NCI-H1105 (cell line): ENCODE measurements at places on chromosomes 2 and 18.
A peak's percentile ranks its signal among the peaks of the same experiment; 100 is the strongest.

- DNase-seq = no peak
Measured at GRCh38 chr18:12239431-12239830, 14.7 kb upstream of the CIDEA start.

GRCh38 chr2:235270956-235271355, 222.9 kb upstream of the AGAP1 start:
- no peak for DNase-seq

DNA sequence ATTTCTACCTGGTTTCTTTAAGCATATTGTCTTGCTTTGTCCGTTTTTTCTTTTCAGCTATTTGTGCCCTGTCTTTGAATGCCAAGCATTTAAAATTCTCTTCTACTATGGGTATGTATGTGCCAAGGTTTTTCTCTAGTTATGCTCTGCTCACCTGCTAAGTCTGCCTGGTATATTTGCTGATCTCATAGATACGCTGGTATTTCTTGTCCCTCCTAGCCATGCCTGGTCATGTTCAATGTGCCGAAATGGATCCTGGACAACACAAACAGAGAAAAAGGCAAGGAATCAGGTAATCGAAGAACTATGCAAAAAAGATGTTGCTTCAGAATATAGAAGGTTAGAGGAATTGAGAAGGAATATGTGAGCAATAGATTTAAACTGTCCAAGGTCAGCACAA, 14.9 kb upstream of the KDM3A start:
- DNase-seq = no peak

DNA sequence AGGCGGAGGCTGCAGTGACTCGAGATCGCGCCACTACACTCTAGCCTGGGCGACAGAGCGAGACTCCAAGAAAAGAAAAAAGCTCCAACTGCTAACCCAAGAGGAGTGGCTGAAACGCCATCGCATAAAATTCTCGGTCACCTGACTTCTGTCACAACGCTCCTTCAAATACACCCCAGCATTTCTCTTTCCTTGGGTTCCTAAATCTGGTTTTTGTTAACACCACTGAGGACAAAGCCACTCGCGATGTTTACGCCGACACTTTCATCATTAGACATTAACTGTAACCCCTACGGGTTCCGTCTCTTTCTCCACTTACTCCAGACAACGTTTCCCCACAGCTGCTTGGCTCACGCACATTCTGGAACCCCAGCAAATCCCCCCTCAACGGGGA, 679 bp downstream of the CLK1 start:
- no peak for DNase-seq

- DNase-seq = no peak
Measured at GRCh38 chr18:26642440-26643348, 94.3 kb upstream of the KCTD1 start.

- DNase-seq = no peak
Measured at GRCh38 chr2:208025814-208026184, 472 bp upstream of the PLEKHM3 start.

DNA sequence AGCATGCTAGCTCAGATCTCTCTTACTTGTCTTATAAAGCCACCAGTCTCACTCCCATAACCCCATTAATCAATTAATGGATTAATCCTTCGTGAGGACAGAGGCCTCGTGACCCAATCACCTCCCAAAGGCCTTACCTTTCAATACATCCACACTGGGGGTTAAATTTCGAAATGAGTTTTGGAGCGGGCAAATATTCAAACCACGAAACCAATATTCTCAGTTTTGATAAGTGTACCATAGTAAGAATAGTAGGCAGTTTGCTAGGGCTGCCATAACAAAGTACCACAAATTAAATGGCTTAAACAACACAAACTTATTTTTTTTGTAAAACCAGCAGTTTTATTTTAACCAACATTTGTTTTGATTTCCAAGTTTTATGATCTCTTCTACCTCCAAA, 15.2 kb downstream of the HIBCH start:
- no peak for DNase-seq

DNA sequence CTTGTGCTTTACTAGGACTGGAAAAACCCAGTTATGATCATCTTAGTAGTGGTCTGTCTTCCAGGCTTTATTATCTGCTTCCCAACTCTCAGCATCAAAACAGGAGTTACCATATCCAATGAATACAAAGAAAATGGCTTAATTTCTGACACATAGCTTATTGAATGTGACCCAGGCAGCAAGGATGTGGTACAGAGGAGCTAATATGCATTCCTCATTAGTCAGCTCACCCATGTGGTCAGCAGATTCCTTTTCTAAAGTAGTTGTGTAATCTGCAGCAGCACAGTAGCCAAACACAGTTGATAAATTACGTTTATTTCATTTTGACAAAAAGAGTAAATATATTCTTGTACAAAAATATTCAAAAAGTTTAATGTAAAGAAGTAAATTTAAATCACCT, 43.6 kb downstream of the TSPYL6 start:
- no peak for DNase-seq

- no peak for DNase-seq
Measured at GRCh38 chr2:84816426-84817026, 64.4 kb downstream of the TRABD2A start.

DNA sequence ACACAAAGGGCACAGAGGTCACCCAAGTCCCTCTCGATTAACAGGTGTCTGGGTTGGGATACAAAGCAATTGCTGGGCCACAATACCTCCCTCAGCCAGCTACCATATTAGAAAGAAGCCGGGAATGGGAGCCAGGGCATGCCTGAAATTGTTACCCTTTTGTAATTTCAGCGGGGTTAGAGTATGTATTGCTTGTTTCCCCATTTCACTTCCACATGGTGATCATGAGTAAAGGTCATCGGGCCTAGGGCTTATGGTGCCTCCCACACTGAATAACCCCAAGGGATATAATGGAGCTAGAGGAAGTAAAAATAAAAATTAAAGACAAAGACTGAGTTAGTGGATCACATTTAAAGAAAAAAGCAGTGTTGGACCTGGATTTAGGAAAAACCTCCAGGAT, 437.2 kb upstream of the KLHL29 start:
- DNase-seq = no peak

GRCh38 chr18:44811572-44812125, 131.0 kb downstream of the SETBP1 start:
- no peak for DNase-seq

DNA sequence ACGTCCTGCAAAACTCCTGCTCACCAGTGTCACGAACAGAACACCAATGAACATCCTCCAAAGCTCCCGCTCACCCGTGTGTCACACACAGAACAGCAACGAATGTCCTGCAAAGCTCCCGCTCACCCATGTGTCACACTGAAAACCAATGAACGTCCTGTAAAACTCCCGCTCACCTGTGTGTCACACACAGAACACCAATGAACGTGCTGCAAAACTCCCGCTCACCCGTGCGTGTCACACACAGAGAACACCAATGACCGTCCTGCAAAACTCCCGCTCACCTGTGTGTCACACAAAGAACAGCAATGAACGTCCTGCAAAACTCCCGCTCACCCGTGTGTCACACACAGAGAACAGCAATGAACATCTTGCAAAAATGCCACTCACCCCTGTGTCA, 20.5 kb upstream of the FAM110C start:
- DNase-seq = no peak

DNA sequence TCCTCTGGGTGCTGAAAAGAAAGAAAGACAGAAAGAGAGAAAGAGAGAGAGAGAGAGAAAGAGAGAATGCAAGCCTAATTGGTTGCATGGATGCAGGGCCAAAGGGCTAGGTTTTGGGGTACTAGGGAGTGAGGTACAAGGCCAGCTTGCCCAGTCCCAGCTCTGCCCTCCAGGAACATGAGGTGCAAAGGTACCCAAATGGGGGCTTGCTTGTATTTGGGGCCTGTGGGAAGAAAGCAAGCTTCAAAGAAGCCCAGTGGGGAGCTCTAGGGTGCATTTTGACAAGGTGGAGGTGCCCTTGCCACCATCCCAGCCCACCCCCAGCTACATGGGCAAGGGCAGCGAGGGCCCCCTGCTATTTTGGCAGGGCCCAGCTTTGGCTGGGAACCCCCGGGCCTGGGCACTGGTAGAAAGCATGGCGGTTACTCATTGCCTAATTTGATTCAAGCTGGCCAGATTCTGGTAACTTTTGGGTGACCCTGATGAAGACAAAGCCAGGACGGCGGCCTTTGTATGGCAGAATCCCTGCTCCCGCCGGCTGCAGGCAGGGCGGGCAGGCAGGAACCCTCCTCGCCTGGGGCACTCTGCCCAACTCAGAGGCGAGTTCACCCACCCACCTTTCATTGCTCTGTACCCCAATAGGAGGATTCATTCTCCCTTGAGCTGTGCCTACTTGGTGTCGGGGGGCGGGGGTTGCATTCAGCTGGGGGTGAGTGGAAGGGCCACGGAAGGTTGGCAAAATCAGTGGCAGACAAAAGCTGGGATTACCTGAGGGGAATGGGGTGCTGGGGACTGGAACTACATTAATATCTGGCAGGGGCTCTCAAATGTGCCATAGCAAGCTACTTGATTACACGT, 537 bp upstream of the HOXD4 start:
- DNase-seq = no peak

- DNase-seq = peak; percentile 91
Measured at GRCh38 chr2:96816127-96816835, at the start of gene CNNM3. TSS of gene CNNM3 (plus strand) at chr2:96816268. CDS start at chr2:96816278, 10 bp downstream.

DNA sequence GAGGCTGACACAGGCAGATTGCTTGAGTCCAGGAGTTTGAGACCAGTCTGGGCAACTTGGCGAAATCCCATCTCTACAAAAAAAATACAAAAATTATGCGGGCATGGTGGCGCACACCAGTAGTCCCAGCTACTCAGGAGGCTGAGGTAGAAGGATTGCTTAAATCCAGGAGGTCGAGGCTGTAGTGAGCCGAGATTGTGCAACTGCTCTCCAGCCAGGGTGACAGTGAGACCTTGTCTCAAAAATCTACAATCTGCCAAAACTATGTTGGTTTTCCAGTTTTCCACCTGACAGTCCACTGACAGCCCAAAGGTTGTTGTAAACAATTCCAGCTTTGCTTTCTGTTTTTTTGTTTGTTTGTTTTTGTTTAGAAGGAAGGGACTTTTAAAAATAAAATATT, 51.3 kb downstream of the KCMF1 start:
- DNase-seq = no peak

DNA sequence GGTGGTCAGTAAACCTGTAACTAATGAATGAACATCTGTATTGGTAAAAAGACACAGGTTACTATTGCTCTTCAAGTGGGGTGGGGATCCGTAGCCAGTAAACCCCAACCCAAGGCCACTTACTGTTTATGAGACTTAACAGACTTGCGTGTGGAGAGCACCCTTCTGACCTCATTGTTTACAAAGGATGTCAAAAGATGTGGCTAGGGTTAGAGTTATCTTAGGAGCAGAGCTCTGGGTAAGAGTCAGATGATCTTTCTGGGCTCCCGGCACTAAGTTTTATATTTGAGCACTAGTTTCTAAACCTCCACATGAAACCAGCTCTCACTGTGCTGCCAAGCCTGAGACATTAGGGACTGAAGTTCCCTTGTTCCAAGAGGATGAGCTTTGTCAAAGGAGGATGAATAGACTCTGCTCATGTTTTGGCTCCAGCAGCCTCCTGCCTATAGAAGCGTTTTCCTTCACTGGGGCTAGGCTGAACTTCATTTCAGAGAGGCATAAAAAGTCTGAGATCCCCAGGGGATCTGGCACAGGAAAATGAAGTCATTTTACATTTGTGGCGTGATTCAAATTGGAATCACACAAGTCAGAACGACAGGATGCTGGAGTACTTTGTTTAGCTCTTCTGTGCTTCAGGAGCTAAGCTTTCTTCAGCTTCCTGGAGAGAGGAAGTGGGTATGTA, 403.1 kb upstream of the TRIB2 start:
- DNase-seq = no peak

DNA sequence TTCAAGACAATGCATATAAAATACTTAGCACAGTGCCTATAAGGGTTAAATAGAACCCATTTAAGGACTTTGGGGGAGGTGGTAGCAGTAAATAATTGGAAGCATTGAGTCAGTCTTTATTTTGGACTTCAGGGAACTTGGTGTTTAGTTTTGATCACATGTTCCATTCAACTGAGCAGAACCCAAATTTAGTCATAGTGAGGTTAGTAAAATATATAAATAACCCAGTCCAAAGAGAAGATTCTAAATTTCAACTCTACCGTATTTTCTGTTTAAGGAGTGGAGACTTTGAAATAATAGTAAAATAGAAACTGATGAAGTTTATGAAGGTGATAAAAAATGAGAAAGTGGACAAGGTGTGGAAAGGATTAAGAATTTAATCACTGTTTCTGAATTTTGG, 19.7 kb downstream of the TWSG1 start:
- DNase-seq = no peak

GRCh38 chr2:146777181-146777580, 1067.6 kb upstream of the ACVR2A start:
- DNase-seq = no peak

DNA sequence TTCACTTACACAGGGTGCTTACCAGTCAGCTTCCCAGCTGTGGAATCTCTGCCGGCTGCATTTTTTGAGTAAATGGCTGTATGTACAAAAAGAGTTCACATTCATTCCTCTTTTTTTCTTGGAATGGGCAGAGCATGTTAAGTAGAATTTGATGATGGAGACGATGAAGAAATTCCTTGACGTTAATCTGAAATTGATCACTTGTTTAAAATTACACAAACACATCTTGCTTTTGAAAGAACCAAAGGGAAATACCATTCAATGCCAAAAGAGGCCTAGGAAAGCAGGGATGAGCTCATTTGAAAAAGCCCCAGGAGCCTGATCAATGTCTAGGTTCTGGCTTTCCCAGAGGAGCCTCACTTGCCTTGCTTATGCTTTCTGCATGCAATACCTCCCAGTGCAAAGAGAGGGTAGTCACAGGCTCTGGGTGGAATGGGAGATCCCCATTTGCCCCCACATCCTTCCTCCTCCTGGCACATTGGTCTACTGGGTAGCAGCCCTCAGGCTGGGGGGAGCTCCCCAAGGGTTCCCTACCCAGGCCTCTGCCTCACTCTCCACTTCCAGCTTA, 12.3 kb upstream of the SMAD7 start:
- no peak for DNase-seq

DNA sequence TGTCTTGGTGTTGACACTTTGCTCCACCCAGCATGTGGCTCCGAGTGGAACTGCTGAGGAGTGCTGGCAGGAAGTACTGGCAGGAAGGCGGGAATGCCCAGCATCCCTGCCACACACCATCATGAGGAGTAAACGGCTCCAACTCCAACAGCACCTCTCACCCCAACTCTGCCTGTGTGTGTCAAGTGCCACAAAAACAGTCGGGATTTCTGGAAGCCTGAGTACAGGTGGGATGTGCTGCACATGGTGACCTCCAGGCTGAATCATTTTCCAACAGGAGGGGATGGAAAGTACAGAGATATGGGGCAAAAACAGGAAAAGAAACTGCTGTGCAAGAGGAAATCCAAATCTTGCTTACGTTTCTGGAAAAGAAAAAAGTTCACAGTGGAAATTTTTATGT, 53.6 kb downstream of the PARD6G start:
- DNase-seq = no peak

- no peak for DNase-seq
Measured at GRCh38 chr2:210611466-210611865, 55.1 kb downstream of the CPS1 start.

- DNase-seq = no peak
Measured at GRCh38 chr2:211103989-211104388, 547.6 kb downstream of the CPS1 start.

DNA sequence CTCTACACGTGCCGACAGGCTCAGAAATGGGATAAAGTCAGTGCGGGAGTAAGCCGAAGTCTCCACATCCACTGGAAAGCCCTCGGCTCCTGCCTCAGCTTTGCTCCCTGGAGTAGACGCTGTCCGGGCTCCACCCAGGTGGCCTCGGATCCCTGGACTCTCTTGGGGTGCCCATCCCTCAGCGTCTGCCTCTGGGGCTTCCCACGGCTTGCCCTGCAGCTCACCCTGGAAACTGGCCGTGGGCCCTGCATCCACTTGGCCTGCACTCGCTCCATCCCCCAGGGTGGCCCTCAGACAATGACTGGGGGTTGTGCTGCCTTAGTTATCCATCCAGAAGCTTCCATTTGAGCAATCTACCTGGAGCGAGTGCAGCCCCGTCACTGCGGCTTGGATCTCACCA, 36.2 kb upstream of the TAF1B start:
- DNase-seq = no peak
